Jurkat, Clone E6-1 (cell line): ENCODE measurements at places on chromosomes 16 and 17.

- DNase-seq, result no peak
Measured at GRCh38 chr17:17681744-17682292, 560 bp downstream of the RAI1 start.

DNA sequence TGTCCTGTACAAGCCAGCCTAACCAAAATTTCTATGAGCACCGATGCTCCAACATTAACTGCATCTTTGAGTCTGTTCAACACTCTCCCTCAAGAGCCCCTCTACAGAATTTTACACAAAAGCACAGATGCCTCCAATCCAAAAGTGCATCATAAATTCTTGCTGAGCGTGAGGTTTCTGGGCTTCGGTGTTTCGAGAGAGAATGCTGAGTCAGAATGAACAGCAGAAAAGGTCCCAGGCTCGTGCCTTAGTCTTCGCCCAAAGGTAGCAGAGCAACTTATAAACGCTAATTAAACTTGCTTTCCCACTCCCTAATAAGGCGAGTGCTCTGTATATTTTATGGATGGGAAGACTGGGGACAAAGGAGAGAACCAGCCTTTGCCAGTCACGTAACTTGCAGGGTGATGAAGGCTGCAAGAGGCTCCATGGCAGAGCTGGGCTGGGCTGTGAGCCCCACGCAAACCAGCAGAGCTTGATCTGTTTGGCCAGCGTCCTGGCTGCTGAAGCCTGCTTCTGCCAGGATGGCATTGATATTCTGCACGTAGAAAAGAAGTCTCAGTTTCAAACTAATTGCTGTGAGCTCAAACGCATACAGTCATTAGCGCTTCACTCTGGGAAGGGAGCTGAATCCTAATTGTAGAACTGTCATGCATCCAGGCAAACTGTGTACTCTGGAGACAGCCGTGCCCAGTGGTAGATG, 138.5 kb downstream of the DNAH9 start:
- DNase-seq, result no peak

- no peak for DNase-seq
Measured at GRCh38 chr17:21417921-21418320, 41.8 kb downstream of the KCNJ12 start.

DNA sequence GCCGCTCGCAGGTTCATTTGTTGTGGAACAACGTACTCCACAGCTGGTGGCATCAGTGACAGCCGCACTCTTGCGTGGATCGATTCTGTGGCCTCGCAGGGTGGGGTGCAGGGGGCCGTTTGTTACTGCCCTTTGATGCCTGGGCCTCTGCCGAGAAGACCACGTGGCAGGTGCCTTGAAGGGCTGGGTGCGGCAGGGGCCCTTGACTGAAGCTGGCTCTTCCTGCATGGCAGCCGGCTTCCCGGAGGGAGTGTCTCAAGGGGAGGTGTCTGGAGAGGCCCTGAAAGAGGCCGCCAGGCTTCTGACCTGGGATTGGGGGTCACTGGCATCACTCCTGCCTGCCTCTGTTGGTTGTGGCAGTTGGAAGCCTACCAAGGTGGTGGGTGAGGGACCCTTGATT, 43.8 kb downstream of the TBCD start:
- no peak for DNase-seq

GRCh38 chr16:19909750-19910322, 25.2 kb upstream of the GPRC5B start:
- DNase-seq, result no peak

DNA sequence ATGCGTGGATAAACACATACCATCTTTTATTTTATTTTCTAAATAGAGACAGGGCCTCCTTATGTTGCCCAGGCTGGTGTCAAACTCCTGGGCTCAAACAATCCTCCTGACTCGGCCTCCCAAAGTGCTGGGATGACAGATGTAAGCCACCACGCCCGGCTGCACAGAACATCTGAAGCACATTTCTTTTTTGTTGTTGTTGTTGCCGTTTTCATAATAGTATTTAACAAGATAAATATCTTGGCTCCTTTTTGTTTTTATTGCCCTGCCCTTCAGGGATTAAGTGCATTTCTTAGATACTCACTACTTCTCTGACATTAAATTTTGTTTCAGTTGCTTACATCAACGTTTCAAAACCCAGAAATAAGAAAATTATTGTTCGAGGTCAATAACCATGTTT, 37.4 kb downstream of the ANKRD11 start:
- no peak for DNase-seq

- no peak for DNase-seq
Measured at GRCh38 chr17:57567251-57567650, 177.8 kb downstream of the CCDC182 start.
